ENCODE measurements at places on chromosomes 11 and 22.
A peak's percentile ranks its signal among the peaks of the same experiment; 100 is the strongest.

DNA sequence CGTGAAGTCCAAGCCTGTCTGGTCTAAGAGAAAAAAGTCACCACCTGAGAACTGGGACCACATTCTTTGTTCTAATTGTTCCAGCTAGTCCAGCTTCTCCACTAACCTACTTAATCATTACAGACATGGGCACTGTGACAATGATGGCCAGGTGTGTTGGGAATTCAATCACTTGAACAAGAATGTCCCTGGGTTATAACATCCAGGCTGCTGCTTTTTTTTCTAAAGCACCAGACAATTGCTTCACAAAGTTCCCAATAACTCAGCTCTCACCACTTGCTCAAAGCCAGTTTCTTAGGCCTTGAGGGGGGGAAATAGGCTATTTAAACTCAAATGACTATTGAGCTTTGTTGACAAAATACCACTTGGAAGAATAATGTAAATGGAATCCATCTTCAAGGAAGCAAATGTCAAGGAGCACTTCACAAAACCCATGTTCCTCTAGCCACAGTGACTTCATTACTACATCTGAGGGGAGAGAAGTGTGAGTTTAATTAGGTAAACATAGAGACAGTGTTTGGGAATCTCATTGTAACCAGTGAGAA, 80.3 kb downstream of the ME3 start:
- no peak for DNase-seq

DNA sequence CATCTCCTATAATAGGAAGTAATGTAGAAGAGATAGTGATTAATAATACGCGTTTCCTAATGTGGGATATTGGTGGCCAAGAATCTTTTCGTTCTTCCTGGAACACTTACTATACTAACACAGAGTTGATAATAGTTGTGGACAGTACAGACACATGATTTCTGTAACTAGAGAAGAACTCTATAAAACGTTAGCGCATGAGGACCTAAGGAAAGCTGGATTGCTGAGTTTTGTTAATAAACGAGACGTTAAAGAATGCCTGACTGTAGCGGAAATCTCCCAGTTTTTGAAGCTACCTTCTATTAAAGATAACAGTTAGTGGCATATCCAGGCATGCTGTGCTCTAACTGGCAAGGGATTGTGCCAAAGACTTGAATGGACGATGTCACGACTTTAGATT, 83.3 kb downstream of the GGT1 start:
- no peak for DNase-seq

DNA sequence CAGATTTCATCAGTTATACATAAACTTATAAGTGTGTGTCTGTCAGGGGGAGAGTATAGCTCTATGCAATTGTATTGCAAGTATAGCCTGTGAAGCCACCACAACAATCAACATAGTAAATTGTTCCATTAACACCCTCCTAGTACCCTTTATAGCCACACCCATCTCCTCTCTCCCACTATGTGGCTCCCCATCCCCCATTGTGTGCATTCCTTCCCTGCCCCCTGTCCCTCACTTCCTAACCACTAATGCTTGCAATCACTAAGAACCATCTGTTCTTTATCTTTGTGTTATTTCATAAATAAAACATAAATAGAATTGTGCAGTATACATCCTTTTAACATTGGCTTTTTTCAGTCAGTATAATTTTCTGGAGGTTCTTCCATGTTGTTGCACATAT, 83.1 kb upstream of the SLC5A12 start:
- no peak for DNase-seq

DNA sequence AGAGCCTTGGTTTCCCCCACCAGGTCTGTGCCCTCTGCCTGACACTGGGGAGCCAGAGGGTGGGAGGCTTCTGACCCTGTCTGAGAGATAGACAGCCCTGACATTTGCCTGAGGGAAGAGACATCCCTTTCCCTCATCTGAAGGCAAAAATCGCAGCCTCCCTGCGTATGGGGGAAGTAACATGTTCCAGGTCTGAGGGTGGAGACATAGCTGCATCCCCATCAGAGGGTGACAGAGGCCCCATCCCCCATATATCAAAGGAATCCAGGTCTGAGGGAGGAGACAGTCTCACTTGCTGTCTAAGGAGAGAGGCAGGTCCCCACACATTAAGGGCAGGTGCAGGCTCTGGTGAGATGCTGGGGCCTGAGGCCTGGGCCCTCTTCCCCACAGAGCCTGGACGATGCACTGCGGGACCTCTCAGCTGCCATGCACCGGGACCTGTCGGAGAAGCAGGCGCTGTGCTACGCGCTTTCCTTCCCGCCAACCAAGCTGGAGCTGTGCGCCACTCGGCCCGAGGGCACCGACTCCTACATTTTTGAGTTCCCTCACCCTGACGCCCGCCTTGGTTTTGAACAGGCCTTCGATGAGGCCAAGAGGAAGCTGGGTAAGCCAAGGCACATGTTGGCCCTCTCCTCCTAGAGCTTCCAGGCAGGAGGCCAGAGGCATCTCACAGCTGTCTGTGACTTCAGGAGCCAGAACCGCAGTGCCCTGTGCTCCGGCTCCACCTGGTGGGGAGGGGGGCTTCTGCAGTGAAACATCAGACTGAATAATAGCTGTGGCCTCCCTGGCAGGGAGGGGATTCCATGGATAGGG, 16.1 kb upstream of the RELT start:
- no peak for DNase-seq

GRCh38 chr11:120219938-120220746, 9.3 kb downstream of the OAF start:
- no peak for DNase-seq

GRCh38 chr11:7973011-7973410, 7.8 kb upstream of the NLRP10 start:
- DNase-seq: no peak

DNA sequence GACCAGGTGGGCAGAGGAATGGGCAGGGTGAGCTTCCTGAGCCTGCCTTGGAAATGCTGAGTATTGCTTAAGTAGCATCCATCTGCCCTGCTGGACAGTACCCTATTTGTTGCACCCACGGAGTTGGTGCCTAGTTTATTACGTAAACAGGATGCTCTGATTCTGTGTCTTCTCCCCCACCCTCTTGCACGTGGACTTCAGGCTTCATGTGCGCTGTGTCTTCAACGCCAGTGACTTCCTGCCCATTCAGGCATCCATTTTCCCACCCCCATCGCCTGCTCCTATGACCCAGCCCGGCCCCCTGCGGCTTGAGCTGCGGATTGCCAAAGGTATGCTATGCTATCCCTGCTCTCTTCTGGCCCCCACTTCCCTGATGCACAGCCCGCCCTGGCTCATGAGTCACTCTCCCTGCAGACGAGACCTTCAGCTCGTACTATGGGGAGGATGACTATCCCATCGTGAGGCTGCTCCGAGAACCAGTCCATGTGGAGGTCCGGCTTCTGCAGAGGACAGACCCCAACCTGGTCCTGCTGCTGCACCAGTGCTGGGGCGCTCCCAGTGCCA, 5.7 kb downstream of the ZP1 start:
- DNase-seq: no peak

DNA sequence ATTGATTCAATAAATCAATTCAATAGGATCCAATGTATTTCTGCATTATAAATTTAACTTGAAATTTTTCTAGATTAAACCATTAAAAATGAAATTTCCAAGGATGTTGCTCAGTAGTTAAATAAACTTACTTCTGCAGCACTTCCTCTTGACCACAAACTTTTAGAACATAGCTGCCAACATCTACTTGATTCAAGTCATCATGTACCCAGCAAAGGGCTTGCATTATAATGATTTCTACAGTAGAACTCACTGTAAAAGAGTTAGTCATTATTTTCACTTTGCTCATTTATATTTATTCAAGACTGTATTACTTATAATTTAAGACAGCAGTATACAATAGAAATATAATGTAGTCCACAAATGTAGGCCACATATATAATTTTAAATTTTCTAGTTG, 59.2 kb downstream of the PIK3C2A start:
- DNase-seq: no peak

DNA sequence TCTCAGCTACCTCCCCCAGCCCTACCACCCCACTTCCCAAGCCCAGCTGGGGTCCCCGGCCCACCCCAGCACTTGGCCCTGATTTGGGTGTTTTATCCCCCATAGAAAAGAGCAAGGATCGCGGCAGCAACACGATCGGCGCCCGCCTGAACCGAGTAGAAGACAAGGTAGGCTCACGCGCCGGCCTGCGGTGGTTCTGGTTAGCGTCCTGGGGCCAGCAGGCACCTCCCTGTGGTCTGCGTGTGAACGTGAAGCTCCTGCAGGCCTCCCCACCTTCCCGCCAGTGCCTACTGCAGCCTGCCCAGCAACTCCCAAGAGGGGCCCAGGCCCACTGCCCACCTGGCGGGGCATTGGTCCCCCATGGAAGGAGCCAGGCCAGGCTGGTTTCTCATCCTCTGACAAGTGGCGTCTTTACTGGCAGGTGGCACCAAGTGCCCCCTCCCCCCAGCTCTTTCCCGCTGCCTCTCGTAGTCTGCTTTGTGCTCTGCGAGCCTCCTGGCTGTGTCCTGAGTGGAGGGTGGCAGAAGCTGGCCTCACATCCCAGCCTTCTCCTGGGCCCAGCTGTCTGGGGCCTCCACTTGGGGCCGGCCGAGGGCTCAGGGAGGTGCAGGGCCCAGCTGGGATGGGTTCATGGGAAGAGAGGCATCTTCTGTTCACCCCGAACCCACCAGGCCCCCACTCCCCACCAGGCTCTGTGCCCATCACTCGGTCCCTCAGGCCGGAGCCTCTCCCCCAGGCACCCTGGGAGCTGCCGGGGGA, 78.3 kb upstream of the KCNQ1OT1 start:
- DNase-seq: no peak

- DNase-seq: peak; percentile 14
Observed at GRCh38 chr11:87097582-87097981, 59.8 kb downstream of the TMEM135 start.

DNA sequence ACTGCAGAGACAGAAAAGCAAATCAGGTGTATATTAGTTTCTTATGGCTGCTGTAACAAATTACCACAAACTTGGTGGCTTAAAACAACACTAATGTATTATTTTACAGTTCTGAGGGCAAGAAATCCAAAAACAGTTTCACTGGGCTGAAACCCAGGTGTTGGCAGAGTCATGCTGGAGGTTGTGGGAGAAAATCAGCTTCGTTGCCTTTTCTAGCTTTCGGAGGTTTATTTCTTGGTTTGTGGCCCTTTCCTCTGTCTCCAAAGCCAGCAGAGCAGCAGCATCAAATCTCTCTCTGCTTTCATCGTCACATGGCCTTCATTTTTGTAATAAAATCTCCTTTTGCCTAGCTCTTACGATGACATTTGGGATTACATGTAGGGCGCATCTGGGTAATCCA, 33.0 kb upstream of the OR6M1 start:
- no peak for DNase-seq

- no peak for DNase-seq
Observed at GRCh38 chr11:64233913-64234586, at the start of gene VEGFB. TSS of gene VEGFB (plus strand) at chr11:64234584. CDS start at chr11:64234834, 250 bp downstream.

GRCh38 chr22:36279219-36279666, 26.3 kb downstream of the APOL1 start:
- DNase-seq: no peak

GRCh38 chr22:37165066-37165465, 15.3 kb upstream of the IL2RB start:
- DNase-seq: no peak

GRCh38 chr22:29112681-29113080, 39.8 kb downstream of the KREMEN1 start:
- no peak for DNase-seq

DNA sequence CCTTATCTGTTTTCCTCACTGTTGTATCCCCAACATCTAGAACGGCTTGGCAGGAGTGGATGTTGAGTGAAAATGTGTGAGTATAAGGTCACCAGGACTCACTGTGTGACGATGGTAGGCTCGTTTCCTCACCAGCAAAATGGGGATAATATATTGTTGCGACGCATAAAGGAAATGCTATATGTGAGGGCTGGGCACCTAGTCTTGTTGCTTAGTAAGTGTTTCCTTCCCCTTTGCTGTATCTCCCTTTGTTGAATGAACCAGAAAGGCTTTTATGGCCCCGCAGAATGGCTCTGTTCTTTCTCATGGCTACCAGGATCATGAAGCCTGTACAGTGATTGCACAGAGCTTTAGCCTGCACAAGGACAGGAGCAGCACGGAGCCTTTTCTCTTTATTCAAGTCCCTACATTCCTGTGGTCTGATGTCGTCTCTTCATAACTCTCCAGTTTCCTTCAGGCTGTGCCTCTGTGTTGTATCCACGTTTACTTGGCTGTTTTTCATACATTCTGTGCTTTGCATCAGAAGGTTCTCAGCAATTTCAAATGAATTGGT, 5.4 kb downstream of the TNRC6B start:
- DNase-seq: peak; percentile 61

DNA sequence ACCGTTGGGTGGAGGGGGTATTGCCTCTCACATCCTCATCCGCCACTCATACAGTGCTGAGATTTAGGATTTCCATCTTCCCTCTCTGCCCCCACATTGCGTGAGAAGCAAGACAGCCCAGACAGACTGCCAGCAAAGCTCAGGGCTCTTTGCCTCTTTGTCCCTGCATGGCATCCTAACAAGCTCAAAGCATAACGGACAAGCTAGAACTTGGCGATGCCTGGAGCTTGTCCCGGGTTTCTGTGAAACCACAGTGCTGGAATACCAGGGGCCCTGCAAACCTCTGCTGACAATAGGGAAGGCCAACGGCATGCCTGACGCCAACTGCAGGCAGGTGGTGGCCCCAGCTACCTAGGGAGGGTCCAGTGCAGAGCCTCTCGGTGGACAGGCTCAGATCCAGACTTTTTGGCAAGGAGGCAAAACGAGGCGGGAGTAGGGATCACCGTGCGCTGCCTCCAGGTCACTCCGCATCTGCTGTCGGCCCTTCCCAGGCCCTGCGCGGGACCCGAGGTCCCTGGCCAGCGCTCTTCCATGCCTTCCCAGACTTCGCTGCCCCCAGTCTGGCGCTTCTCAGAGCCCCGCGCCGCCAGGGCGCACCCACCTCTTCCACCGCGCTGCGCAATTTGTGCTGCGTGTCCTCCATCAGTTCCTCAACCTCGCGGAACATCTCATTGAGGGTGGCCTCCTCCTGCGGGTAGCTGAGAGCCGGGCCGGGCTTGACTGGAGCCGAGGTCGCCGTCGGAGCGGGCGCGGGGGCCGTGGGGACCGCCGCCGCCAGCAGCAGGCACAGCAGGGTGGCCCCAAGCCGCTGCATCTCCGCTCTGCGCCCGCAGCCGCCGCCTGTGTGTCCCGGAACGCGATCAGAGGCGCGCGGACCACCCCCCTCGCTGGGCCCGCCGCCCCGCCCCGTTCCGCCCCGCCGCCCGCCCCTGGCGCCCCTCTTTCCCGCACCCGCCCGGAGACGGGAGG, at the start of gene DKK3:
TSS of gene DKK3 (minus strand) at position 858 of the 969 bp plus-strand sequence. CDS start at position 814, 44 bp downstream.
- DNase-seq: no peak

- peak; percentile 79 for DNase-seq
Observed at GRCh38 chr11:76860539-76861475, at the start of gene ACER3. TSS of gene ACER3 (plus strand) at chr11:76860918. CDS start at chr11:76860977, 59 bp downstream.

All from HL-60 (cell line).